ENCODE measurements at places on chromosomes 1 and 21.
A peak's percentile ranks its signal among the peaks of the same experiment; 100 is the strongest.

DNA sequence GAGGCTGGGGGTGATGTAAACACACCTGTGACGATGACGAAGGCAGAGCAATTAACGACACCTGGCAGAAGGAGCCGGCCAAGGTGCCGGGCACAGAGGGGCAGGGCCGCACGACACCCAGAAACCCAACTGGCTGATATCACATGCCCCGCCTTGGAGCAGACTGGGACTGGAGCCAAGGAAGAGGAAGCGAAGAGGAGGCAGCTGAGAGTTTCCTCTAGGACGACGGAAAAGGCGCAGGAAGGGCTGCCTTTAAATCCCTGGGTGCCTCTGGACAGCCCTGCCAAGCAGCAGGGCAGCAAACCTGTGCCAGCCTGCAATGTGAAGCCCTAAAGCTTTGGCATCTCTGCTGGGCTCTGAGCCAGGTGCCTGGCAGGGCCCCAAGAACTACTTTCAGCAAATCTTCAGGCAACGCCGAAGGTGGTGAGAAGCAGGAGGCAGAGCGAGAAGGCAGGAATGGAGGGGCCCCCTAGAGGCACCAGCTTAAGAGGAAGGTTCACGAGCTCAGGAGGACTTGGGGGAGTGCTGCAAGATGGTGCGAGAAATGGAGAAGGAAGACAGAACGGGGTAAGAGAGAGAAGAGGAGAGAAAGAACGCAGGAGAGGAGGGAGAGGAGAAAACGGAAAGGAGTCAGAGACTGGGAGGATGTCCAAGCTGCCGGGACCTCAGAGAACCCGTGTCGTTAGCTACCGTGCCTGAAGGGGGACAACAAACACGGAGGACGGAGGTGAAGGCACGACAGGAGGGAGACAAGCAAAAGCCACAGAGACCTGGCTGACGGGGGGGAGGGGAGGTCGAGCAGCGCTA is 25.3 kb upstream of the PEF1 start:
- DNase-seq = peak; percentile 26

GRCh38 chr21:19261731-19262376 is 858.3 kb upstream of the TMPRSS15 start:
- no peak for DNase-seq

GRCh38 chr1:205072286-205072685 is 12.0 kb downstream of the TMEM81 start:
- DNase-seq = no peak

DNA sequence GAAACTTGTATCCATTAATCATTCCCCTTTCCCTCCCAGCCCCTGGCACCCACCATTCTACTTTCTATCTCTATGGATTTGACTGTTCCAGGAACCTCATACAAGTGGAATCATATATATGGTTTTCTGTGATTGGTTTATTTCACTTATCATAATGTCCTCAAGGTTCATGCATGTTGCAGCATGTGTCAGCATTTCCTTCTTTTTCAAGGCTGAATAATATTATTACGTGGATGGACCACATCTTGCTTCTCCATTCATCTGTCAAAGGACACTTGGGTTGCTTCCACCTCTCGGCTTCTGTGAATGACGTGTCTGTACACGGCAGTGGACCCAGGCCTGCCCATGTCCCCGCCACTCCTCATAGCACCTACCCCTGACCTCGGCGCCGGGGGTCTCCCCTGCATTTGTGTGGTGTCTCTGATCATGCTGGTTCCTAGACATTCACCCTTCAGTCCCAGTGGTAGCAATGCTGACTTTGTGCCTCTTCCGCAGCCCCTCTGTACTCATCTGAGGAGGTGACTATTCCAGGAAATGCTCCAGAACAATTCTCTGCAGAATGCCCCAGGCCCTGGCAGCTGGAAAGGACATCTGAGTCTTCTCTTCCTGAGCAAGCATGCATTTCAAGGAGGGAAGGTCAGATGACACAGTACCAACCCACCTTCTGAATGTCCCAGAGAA is 136.9 kb downstream of the PSMG1 start:
- DNase-seq = no peak

- no peak for DNase-seq
Observed at GRCh38 chr1:175919001-175919400, 175.6 kb upstream of the TNR start.

DNA sequence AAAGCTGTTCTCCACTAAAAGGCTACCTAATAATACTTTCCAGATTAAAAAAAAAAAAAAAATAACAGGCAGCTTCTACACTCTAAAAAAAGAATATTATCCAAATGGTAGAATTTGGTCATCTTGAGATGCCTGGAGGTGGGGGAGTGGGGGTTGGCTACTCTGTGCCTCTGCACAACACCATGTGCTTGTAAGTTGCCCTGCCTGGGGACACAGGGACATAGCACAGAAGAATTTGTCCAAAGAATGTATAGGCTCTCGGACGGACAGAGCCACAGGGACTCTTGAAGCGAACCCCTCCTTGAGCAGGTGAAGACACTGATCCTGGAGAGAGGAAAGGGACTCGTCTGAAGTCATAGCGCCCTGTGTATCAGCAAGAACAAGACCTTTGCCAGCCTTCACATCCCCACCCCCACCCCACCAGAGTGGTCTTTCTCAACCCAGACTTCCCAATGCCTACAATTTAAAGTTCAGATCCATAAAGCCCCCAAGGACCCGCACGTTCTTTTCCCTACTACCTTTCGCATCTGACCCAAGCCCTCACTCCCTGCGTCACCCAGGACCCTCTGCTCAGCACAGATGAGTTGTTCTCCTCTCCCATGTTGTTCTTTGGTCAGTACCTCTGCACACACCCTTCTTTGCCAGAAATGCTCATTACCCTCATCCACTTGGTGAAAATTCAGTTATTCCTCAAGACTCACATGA is 72.6 kb downstream of the LGR6 start:
- DNase-seq = no peak

DNA sequence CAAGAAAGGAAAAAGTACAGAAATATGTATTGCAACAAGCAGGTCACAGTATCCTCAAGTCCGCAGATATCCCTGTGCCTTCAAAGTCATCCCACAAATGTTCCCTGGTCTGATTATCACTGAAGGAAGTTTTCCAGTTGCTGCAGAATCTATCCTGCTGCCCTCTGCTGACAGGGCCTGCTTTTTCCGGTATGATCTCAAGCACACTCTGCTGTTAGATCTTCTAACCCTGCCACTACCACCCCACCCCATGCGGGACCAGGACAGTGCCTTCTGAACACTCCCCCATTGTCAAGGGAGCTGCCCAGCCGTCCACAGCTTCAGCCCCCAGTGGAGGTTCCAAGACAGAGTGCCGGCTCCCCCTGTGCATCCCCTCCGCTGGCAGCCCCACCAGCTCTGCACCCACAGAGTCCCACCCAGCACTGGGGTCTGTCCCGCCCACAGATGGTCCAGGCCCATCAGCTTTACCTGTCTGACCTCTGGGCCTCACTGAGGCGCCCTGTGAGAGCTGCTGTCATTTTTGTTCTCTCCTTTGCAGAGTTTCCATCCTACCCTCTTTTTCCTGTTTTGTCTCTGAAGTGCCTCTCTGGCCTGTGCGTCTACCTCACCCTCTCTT is 27.9 kb downstream of the FAM163A start:
- no peak for DNase-seq

- no peak for DNase-seq
Observed at GRCh38 chr1:10796029-10796944, at the start of gene CASZ1. Gene CASZ1, minus strand, starts transcription at chr1:10796646. Its CDS starts 102,757 bp downstream, at chr1:10693889.

- DNase-seq = no peak
Observed at GRCh38 chr1:24720152-24720551, 25.1 kb upstream of the CLIC4 start.

DNA sequence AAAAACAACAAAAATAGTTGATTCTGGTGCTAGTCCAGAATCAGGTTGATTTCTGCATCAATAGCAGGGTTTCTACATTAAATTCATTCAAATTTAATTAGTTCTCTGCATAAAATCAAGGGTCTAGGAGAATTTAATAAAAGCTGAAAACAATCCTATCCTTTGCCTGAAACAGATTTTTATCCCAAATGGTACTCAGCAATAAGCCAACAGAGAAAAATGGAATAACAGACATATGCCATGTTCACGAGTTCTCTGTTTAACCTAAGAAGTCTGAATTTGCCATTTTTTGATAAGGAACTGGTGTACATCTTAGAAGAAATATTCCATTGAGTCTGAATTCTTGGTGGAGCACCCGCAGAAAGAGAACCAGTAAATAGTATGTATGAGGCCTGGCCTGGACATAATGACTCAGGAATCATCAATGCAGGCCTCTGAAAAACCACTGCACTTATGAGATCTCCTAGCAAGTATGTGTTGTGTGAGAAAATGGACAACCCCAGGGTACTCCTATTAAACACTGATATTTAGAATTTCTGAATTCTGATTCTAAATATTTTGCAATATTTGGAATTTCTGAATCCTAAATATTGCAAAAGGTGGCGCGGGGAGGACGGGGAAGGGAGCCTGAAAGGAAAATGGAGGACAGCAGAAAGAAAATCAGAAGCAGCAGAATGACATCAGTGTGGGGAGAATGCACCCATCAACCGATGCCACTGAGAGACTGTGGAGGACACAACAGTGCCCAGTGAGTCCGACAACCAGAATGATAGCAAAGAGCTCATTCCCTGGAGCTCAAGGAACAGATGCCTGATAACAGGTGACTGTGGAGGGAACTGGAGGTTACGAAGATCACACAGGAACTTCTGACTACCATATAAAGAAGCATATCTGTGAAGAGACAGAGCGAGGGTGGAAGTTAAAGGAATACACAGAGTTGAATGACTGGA is 97.6 kb downstream of the APP start:
- no peak for DNase-seq

GRCh38 chr21:44632067-44632466 is 5.1 kb upstream of the KRTAP10-10 start:
- DNase-seq = no peak

DNA sequence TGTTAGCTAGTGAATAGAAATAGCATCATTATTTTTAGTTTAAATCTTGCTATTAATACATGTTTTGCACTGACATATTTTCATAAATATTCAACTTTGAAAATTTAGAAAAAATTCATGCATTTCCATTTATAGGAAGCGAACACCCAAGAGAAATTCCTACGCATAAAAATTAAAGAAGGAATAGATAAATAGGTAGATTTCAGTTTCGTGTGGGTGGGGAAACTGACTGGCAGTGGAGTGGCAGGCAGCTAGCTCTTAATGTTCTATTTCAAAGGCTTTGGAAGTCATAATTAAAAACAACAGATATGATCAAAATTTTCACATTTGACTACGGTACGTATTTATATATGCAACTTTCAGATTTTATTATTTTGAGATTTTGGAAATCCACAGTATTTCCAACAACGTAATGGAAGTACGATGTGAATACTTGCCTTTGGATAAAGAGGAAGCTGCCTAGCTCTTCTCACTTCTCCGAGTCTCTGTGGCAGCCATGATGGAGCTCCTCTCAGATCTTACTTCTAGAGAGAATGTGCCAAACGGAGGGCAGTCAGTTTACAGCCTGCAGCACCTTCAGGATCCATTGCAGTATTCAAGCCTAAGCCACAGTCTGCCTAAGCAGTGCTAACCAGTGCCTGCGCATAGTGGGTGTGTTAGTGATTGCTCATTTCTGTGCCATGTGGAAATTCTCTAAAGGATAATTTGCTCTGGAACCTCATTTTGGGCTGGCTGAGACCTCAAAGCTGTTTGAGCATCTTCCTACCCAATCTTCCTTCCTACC is 62.9 kb upstream of the RGS4 start:
- no peak for DNase-seq

DNA sequence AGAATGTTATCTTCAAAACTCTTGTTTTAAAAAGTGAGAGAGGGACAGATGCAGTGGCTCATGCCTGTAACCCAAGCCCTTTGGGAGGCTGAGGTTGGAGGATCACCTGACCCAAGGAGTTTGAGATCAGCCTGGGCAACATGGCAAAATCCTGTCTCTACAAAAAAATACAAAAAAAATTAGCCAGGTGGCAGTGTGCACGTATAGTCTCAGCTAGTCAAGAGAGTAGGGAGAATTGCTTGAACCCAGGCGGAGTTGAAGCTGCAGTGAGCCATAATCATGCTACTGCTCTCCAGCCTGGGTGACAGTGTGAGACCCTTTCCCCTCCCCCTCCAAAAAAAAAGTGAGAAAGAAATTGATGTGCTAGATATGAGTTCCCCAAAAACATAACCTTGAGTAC is 131.0 kb downstream of the KCNT2 start:
- DNase-seq = no peak

DNA sequence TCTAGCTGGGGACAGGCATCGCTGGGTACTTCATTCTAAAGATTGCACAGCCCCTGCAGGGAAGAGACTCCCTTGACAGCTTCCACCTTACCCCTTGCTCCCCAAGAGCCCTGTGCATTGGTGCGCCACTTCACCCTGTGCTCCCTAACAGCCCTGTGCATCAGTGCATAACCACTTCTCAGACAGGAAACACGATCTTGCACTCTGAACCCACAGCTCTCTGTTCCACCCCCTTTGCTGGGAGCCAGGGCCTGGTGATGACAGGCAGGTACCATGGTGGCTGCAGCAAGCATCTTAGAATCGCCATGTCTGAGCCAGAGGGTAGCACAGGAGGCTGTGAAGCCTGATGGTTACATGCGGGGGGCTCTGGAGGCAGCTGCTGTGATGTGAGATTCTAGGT is 5.0 kb downstream of the ALPL start:
- no peak for DNase-seq

DNA sequence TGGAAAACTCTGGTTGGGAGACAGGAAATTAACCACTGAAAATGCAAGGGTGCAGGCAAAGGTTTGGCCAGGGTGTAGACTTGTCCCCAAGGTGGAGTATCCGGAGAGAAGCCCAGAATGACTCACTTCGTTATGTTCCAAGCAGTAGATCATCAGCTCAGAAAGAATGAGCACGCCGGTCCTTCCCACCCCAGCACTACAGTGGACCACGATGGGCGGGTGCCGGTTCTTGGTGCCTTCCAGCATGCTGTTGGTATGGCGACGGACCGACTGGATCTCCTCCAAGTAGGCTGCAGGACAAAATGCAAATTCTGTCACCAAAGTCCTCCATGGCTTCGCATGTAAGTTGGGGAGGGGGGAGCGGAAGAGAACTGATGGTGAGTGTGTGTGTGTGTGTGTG is 83.4 kb downstream of the SMYD2 start:
- no peak for DNase-seq

- no peak for DNase-seq
Observed at GRCh38 chr1:37438037-37438868, 36.1 kb upstream of the ZC3H12A start.

All from CD4-positive, alpha-beta T cell (primary cell).